Small intestine (tissue), 16 donors: ENCODE measurements at places on chromosomes 4 and X. TPM values are rescaled to one million over a fixed set of nuclear protein-coding genes. Genes with fewer than 3 reads are reported as not detected.
A peak's percentile ranks its signal among the peaks of the same experiment; 100 is the strongest.

Gene LRRC66
- 12.7 TPM for polyA plus RNA-seq

Gene CDX4
- polyA plus RNA-seq, result not detected

Gene BEND2
- polyA plus RNA-seq, result not detected

Gene RADX
- 1.2 TPM for polyA plus RNA-seq

Gene CT45A2
- not detected for polyA plus RNA-seq

Gene RHOXF2
- polyA plus RNA-seq, result not detected

Gene RBM46
- 0.01 TPM for polyA plus RNA-seq

Gene SPATA4
- polyA plus RNA-seq, result 0.07 TPM

DNA sequence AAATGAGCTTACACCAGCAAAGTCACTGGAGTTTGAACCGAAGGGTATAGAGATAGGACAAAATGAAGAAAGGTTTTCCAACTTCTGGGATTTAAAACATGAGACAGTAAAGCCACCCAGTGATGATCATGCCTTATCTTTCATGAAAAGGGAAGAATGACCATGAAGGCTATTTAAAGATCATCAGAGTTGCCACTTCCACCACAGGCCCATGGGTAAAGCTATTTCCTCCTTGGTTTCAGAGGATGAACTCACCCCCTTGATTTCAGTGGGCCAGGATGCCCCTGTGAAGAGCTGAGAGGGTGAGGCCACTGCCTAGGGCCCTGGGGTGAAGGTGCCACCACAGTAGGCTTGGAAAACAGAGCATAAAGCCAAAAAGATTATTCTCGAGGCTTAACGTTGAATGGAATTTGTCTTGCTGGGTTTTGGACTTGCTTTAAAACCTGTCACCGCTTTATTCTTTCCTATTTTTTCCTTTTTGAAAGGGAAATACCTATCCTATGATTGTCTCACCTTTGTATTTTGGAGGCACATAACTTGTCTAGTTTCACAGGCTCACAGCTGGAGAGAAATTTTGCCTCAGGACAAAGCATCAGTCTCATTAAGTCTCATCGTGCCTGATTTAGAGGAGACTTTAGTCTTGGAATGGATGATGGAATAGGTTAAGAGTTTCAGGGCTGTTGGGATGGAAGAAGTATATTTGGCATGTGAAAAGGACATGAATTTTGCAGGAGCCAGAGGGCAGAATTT is 254.0 kb downstream of the SNCA start:
- no peaks in the 10 kb centered on the region for H3K27me3 ChIP-seq
- no peak overlapping the region for H3K27ac ChIP-seq
- H3K4me3 ChIP-seq, result no peak overlapping the region
- DNase-seq, result no peak
- no peaks in the 10 kb centered on the region for H3K36me3 ChIP-seq

GRCh38 chr4:121950680-121951520 is 960 bp downstream of the TRPC3 start:
- no peaks in the 10 kb centered on the region for H3K4me1 ChIP-seq
- peak; percentile 28 for DNase-seq
- H3K36me3 ChIP-seq, result no peaks in the 10 kb centered on the region
- peaks cover 7% of the 10 kb centered on the region for H3K27me3 ChIP-seq
- H3K4me3 ChIP-seq, result peak overlapping the region; percentile 46

DNA sequence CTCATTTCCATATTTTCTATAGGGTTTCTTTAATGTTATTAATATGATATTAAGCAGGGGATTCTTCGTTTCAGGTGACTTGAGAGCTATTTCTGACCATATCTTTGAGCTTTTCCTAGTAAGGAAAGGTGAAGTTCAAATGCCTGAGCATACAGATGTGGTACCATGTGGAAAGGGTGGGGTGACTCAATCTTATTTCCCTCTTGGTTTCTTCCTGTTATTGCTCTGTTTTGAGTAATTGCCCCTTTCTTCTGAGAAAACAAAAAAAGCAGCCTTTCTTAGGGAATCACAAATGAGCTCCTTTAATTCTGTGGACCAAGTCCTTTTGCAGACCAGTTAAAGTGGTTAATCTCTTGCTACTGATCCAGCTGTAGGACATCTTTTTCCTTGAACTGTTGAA is 41.0 kb upstream of the AGA start:
- H3K4me1 ChIP-seq, result no peaks in the 10 kb centered on the region
- no peaks in the 10 kb centered on the region for H3K27me3 ChIP-seq
- DNase-seq, result no peak
- H3K27ac ChIP-seq, result no peak overlapping the region
- H3K4me3 ChIP-seq, result no peak overlapping the region

- H3K27ac ChIP-seq, result no peak overlapping the region
- DNase-seq, result peak; percentile 69
- H3K4me3 ChIP-seq, result no peak overlapping the region
- H3K4me1 ChIP-seq, result no peaks in the 10 kb centered on the region
Observed at GRCh38 chr4:85084371-85085094, 118.0 kb upstream of the WDFY3 start.

- DNase-seq, result no peak
- no peak overlapping the region for H3K27ac ChIP-seq
- H3K4me3 ChIP-seq, result no peak overlapping the region
- no peaks in the 10 kb centered on the region for H3K36me3 ChIP-seq
- H3K4me1 ChIP-seq, result peaks cover 4% of the 10 kb centered on the region
Observed at GRCh38 chr4:185755451-185755850, 56.5 kb downstream of the SORBS2 start.

DNA sequence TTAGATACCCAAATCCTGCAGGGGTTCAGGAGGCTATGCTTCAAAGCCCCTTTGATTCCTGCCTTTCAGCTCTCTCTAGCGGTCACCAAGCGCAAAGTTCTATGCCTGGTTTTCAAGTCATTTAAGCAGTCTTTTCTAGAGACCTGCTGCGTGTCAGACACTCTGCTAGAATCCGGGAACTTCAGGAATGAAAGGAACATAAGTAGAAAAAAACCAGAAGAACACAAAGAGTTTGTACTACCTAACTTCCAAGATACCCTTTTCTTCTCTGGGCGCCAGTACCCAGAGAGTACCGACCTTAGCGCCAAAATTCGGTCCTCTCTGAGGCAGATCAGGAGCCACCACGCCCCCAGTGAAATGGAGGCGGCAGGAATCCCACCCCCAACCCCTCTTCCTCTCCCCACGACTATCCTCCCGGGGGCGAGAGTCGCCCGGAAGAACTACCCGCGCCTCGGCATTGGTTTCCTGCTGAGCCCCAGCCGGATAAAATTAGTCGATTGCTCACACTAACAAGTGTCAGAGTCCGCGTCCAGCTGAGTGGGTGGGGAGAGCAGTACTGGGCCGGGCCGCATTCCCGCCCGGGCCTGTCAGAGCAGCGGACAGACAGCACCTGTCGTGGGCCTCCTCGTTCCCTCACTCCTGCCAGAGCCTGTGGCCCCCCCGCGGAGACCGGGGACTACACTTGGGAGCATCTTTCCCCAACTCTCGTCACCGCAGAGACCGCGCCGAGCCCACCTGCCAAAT is 78.8 kb downstream of the RLIM start:
- peak; percentile 86 for DNase-seq
- H3K36me3 ChIP-seq, result no peaks in the 10 kb centered on the region
- peak overlapping the region; percentile 45 for H3K4me3 ChIP-seq

- no peaks in the 10 kb centered on the region for H3K4me1 ChIP-seq
- no peaks in the 10 kb centered on the region for H3K36me3 ChIP-seq
- H3K27ac ChIP-seq, result no peak overlapping the region
- DNase-seq, result no peak
- H3K27me3 ChIP-seq, result no peaks in the 10 kb centered on the region
Observed at GRCh38 chrX:9518889-9519288, 54.0 kb downstream of the TBL1X start.

DNA sequence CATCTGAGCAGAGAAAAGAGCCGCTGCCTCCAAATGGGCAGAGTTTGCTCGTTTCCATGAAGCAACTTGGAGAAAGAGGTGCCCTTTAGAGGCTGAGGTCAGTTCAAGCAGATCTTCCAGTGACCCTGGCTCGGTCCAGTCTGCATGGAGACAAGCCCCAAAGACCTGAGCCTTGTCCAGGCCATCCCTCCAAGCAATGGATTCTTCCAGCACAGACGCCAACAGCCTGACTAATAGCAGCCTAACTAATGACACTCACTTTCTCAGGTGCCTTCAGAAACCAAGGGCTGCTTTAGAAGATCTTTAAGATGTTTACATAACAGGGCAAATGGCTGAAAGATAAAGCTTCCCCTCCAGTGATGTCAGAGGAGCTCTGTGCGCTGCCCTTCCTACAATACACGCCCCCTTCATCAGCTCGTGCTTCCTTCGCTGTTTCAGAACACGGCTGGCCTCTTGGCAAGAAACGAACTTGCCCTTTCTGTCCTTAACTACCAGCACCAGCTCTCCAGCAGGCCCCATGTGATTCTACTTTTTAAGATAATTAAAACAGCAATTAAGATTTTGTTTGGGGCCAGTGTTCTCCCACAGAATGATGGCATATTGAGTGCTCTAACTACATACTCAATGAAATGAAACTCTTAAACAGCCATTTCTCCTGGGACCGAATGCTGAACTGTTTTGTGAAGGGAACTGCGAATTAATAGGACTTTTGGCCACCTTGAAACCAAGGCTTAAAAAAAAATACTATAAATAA is 119.0 kb downstream of the GPR143 start:
- no peaks in the 10 kb centered on the region for H3K4me1 ChIP-seq
- no peak overlapping the region for H3K4me3 ChIP-seq
- H3K36me3 ChIP-seq, result no peaks in the 10 kb centered on the region

DNA sequence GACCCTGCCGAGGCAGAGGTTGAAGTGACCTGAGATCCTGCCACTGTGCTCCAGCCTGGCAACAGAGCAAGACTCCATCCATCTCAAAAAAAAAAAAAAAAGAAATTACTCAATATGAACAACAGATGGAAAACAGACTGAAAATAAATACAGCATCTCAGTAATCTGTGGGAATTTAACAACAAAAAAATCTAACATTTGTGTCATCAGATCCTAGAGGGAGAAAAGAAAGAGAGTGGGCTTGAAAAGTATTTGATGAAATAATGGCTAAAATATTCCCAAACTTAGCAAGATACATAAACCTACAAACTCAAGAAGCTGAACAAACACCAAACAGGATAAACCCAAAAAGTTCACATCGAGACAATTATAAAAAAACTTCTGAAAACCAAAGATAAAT is 84.7 kb downstream of the CENPC start:
- H3K4me1 ChIP-seq, result no peaks in the 10 kb centered on the region
- no peak overlapping the region for H3K27ac ChIP-seq
- H3K27me3 ChIP-seq, result no peaks in the 10 kb centered on the region
- no peak for DNase-seq
- no peak overlapping the region for H3K4me3 ChIP-seq

GRCh38 chrX:9706421-9706820 is 59.2 kb downstream of the GPR143 start:
- H3K4me1 ChIP-seq, result no peaks in the 10 kb centered on the region
- H3K27ac ChIP-seq, result no peak overlapping the region
- no peaks in the 10 kb centered on the region for H3K27me3 ChIP-seq

GRCh38 chr4:1808396-1808795 is 15.3 kb downstream of the FGFR3 start:
- no peaks in the 10 kb centered on the region for H3K27me3 ChIP-seq
- peaks cover 53% of the 10 kb centered on the region for H3K4me1 ChIP-seq
- no peaks in the 10 kb centered on the region for H3K36me3 ChIP-seq
- no peak overlapping the region for H3K27ac ChIP-seq
- H3K4me3 ChIP-seq, result no peak overlapping the region
- DNase-seq, result no peak

DNA sequence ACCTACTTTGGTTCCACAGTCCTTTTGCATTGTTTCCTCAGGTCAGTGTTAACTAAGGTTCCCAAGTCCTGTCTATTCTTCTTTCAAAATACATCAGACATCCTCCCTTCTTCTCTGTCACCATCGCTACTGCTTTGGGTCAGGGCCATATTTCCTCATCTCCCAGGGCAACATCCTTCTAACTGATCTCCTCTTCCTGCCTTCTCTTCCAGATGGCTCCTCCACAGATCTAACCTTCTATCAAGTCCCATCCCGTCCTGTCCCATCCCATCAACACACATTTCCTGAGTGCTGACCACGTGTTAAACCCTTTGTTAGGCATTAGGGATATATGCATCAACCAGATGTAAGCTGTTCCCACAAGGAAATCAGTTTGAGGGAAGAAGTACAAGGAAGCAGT is 25.9 kb downstream of the PLAC1 start:
- no peaks in the 10 kb centered on the region for H3K4me1 ChIP-seq
- no peak overlapping the region for H3K4me3 ChIP-seq
- no peak for DNase-seq
- no peaks in the 10 kb centered on the region for H3K36me3 ChIP-seq
- no peak overlapping the region for H3K27ac ChIP-seq

DNA sequence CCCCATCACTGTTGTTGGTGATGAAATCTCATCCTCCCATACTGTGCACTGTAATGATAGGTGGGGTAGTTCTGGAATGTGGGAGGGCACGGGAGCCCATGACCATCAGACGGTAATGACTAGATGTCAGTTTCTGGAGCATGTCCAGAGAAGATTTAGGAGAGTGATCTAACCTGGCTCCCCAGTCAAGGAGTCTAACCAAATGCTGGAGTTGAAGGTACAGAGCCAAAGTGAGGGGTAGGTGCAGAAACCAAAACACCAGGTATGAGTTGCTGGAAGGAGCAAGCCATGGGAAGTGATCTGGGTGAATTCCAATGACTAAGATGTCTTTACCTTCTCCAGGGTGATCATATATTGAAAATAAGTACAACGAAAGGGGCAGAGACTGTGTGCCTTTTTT is 296.9 kb downstream of the INPP4B start:
- peaks cover 2% of the 10 kb centered on the region for H3K4me1 ChIP-seq
- DNase-seq, result no peak
- H3K27ac ChIP-seq, result peak overlapping the region; percentile 88
- no peak overlapping the region for H3K4me3 ChIP-seq

DNA sequence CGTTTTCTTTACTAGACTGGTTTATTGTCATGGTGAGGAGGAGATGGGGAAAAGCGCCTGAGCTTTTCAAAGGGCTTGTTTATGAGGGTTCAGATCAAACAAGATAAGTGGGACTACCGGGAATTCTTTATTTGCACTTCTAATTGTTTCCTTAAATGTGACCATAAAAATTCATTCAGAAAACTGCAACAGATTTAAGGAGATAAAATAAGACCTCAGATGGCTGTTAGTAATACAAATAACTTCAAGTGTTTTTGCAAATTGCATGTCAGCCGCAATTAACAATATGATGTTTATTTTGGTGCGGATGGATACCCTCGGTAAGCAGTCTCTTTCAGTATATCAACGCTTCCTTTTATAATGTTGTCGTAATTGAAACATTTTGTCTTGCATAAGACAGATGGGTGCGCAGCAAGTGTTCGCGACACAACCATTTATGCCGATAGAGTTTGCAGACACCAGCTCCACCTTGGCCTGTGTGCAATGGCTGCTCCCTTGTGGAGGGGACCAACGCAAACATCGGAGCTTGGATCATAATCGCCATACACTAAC is 151.0 kb downstream of the C4orf33 start:
- DNase-seq, result no peak
- no peaks in the 10 kb centered on the region for H3K36me3 ChIP-seq
- H3K27ac ChIP-seq, result no peak overlapping the region

DNA sequence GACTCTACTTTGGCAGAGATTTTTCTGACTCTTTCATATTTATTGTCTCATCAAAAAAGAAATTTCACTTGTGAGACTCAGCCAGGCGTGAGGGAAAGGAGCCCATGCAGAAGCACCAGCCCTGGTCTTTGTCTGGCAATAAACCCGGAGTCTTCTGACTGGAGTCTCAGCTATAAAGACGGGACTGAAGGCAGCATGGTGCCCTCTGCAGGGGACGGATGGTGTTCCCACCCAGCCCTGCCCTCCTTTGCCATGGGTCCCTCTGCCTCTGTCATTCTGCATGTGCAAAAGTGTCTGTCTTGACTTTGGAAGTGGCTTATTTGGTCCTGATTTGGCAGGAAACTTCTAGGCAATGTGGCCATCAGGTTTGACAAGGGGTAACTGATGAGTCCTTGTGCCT is 14.2 kb downstream of the ZNF185 start:
- H3K4me3 ChIP-seq, result no peak overlapping the region
- no peaks in the 10 kb centered on the region for H3K27me3 ChIP-seq
- H3K27ac ChIP-seq, result no peak overlapping the region
- H3K4me1 ChIP-seq, result no peaks in the 10 kb centered on the region
